ENCODE measurements at places on chromosomes 1 and 21. TPM values are rescaled to one million over a fixed set of nuclear protein-coding genes. Genes with fewer than 3 reads are reported as not detected.

The TNNI3K gene
- 2.7 TPM for polyA plus RNA-seq

The PTGER3 gene
- polyA plus RNA-seq, result 36.6 TPM

The LRRC38 gene
- 0.37 TPM for polyA plus RNA-seq

The OR2L8 gene
- not detected for polyA plus RNA-seq

The OR2T2 gene
- polyA plus RNA-seq, result not detected

The LIPI gene
- polyA plus RNA-seq, result 0.40 TPM

The PTPN7 gene
- polyA plus RNA-seq, result 1.0 TPM

The KDF1 gene
- polyA plus RNA-seq, result 8.0 TPM

The GPR52 gene
- polyA plus RNA-seq, result not detected

The SLC5A3 gene
- 44.1 TPM for polyA plus RNA-seq

- DNase-seq, result peak; percentile 56
These were observed 236.2 kb downstream of the NFIA start for GRCh38 chr1:61318319-61319125.

- DNase-seq, result no peak
These were observed 8.8 kb downstream of the C8A start for GRCh38 chr1:56863265-56863992.

DNA sequence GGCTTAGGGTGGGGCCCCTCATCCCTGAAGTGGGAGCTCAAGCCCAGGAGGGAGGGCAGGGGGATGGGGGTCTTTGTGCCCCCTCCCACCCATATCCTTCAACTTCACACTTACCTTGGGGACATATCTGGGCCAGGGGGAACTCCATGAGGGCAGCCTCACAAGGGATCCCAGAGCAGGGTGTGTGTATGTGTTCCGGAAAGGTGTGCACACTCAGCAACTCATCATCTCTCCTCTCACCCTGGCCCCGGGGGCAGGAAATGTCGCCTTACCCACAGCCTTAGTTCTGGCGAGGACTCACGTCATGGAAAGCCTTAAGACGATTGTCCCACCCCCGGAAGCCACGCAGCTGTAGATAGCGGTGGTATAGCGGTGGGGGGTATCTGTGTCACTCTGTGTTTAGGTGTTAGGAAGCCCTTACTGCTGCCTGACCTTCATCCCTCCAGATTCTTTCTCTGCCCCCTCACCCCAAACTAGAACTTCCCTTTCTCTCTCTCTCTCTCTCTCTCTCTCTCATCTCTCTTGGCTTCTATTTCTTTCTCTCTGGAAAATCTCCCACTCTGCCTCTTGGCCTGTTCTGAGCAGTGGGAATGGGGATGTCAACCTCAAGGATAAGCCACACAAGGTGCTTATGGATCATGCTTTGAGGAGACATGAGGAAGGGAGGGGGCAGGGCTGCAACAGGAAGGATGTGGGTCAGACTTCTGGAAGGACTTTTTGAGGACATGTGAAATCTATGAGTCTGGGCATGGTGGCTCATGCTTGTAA, at the start of gene SH2D2A:
SH2D2A (minus strand) TSS at position 288 of the 768 bp plus-strand sequence; CDS start at position 148, 140 bp downstream.
- no peak for DNase-seq

- no peak for DNase-seq
These were observed 28.1 kb downstream of the AHDC1 start for GRCh38 chr1:27575840-27576331.

DNA sequence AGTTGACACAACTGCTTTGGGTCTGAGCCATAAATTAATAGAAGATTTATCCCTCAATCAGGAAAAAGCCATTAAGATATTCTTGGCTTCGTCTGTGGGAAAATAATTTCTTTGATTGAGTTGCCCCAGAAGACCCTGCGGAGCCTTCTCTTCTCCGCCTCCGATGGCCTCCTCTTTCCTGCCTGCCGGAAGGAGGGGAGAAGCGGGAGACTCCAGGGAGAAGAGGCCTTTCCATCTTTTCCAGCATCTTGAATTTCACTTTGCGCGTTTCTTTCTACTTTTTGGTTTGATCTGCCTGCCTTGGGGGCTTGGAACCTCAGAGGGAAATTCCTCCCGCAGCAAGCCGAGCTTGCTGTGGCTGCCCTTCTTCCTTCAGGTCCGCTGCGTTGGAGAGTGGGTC, 16.8 kb downstream of the HLX start:
- DNase-seq, result no peak

DNA sequence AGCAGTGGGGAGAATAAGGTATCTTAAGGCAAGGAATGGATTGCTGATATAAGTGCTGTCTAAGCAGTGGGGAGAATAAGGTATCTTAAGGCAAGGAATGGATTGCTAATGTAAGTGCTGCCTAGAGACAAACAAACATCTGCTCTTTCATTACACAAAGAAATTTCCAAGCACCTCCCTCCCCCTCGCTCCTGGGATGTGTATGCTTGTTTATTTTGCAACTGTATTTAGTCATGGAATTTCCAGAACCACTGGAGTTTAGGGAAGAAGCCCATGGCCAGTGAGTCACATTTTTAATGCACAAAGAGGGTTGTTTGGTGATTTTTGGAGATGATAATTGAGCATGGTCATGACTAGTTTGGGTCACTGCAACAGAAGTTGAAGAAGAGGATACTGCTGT, 21.5 kb downstream of the PDPN start:
- DNase-seq, result no peak

- DNase-seq, result no peak
These were observed 44.4 kb downstream of the ZNF697 start for GRCh38 chr1:119603695-119604094.

DNA sequence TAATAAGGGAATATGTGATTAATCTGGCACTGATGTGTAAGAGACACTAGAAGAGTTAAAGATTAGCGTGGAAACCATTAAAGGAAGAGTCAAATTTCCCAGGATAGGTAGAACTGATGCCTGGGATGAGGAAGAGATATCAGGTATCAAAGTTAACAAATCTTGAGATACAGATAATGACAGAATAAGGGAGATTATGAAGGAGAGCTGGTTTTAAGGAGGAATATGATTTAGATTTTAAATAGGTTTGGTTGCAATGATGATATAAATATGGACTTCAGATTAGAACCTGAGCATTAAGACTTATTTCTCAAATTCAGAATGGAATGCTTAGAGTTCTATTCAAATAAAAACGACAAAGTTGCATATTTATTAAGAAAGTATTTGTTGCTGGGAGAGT, 26.2 kb downstream of the MAGI3 start:
- DNase-seq, result peak; percentile 13

DNA sequence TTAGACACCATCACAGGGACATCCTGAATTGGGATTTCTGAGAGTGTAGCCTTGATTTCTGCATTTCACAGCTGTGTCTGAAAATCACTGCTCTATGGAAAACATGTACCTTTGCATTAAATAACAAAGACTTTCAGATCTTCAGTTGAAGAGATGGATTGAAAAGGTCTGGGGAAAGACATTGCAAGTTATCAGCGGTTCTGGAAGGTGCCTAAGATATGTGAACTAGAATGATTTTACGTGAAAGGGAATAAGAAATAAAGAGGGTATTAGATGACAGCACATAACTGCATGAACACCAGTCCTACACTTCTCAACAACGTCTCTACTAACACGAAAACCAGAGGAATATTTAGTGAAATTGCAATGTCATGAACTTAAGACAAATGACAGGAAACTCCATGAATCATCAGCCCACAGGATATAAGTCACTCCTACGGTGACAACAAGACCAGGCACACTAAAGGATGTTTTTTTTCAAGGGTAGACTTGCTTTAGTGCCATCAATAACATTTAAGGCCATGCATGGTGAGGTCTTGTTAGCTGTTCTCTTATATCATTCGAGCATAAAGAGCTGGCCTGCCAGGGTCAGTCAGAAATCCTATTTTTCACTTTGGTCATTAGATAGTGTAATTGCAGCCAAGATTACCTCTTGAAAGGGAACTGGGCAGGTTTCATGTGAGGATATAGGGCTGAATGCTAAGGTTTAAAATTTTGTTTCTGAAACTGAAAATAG, 283.1 kb downstream of the GRIK1 start:
- peak; percentile 25 for DNase-seq

DNA sequence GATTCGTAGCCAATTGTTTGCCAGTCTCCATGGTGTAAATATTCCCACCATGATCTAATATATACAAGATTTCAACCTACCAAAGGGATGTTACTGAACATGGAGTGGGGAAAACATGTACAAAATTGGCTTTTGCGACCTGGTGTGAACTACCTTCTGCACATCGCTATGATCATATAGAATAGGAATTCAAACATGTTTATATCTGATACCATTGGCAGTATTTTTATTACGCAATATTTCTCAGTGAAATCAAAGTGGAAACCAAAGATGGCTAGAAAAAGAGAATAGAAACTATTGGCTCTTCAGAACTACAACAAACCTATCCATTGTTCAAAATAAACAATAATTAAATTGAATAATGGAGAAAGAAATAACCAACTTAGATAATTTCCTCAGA, 285.1 kb downstream of the TPR start:
- no peak for DNase-seq

GRCh38 chr1:46526013-46526690, 25.3 kb downstream of the KNCN start:
- DNase-seq, result no peak

DNA sequence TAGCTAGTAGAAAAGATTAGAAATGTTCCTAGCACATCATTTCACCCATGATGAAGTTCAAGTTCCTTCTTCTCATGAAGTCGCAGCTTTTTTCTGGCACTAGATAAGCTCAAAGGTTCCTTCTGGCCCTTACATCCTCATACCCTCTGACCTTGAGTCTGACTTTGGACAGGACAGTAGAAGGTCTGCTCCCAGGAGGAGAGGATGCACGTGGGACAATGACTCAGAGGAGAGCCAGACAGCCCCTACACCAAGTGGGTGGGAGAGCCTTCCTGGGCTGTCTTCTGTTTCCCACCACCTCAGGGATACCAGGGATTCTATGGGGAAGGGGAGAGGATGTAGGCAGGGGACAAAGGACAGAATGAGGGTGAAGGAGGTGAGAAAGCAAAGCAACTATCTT, 86.0 kb downstream of the HHIPL2 start:
- no peak for DNase-seq

The CFH gene
- polyA plus RNA-seq, result 26.1 TPM

DNA sequence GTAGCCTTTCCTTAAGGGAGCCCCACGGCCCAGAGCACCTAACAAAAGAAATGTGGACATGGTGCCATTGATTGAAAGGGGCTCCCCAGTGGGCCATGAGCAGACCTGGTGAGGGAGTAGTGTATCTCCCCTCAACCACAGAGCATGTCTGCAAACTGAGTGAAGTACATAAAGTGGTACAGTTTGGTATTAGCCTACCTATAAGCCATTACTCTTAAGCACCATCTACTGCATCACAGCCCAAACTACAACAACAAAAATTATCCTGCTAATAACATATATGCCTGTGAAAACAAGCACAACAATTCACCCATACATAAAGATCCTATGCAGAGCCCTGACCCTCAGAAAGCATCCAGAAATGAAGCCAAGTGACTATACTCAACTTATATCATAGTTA, 407.8 kb downstream of the PTPRC start:
- no peak for DNase-seq

DNA sequence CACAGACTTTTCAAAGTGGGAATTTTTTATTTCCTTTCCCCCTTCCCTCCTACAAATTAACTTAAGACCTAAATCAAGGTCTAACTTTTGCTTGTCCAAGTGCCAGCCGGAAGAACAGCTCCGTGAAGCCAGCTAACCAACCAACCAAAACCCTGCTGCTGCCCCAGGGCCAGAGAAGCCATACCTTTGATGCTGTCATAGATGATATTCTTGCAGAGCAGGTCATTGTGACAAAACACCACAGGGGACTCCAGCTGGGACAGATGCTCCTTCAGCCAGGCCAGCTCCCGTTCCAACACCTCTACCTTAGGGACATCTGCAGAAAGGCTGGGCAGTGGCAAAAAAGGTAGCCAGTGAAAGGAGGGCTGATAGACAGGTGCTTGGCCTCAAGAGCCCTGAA, 10.7 kb downstream of the ETNK2 start:
- DNase-seq, result no peak

DNA sequence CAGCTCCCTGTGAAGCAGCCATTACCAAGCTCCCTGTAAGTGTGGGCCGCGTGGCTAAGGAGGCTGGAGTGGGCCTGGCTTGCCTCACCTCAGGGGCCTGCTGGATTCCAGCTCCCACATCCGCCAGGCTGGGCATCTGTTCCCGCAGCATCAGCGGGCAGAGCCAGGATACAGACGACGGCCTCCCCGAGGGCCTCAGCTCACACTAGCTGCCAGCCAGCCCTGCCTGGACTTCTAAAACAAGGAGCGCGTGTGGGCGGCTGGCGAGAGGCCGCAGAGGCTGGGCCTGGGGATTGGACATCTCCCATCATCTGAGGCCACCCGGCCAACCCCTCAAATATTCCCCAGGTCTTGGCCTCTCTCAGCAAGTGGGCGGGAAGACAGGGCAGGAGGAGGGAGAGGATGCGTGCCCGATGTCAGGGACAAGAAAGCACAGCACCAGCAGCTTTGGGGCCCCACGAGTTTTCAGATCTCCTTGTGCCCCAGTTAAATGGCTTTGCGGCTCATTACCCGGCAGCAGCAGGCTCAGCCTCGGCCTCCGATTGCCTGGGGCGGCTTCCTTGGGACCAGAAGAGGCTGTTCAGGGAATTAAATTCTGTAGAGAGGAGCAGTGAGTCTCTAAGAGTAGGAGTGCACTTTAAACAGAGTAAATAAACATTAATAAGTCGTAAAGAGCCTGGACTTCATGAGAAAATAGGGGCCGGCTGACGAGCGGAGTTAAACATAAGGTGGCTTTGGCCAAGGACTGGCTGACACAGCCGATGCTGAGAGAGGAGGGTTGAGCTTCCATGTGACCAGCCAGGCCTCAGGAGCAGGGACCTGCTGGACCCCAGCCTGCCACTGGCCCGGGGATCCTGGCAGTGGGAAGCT, 208.9 kb upstream of the C1orf174 start:
- no peak for DNase-seq

The FAM76A gene
- 11.9 TPM for polyA plus RNA-seq

The KRTAP7-1 gene
- not detected for polyA plus RNA-seq

GRCh38 chr1:231781892-231782291, 155.3 kb downstream of the DISC1 start:
- DNase-seq, result no peak

The NADK gene
- 40.2 TPM for polyA plus RNA-seq

DNA sequence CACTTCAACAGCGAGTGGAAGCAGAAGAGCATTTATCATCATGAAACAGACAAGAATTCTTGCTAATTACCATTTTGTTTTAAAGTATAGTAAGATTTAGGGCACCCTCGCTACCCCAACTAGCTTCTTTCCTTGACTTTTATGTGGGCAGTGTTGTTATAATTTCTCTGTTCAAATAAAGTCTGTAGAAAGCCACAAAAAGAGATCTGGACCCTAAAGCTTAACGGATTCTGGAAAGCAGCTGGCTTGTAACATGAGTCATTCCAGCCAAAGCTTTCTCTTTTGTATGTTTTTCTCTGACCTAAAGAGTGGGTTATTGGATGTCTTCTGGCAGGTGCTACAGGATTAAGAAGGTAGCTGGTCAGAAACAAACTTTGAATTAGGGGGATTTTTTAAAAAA, 37.4 kb downstream of the RUNX1 start:
- DNase-seq, result no peak

The ITPKB gene
- polyA plus RNA-seq, result 20.2 TPM

DNA sequence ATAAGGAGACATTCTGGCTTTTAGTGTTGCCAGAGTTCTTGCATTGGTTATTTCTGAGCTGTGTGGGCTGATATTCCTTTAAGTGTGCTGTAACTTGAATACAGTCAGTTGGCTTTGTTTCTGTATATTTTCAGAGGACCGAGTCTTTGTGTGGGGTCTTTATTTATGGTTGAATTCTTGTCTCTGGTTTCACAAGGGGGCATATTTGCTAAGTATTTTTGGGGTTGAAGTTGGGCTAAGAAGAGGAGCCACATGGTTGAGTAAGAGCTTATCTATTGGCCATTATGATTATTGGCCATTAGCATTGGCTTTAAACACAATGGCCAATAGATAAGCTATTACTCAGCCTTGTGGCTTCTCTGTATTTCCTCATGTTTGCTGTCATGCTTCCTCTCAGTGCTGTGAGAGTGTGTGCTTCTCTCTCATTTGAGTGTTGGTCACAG, 26.3 kb upstream of the PTGFR start:
- no peak for DNase-seq
